Lower leg skin (tissue), 4 donors: ENCODE measurements at places on chromosomes 4 and X.

- DNase-seq: no peak
Measured at GRCh38 chr4:30380404-30380998, 339.7 kb upstream of the PCDH7 start.

DNA sequence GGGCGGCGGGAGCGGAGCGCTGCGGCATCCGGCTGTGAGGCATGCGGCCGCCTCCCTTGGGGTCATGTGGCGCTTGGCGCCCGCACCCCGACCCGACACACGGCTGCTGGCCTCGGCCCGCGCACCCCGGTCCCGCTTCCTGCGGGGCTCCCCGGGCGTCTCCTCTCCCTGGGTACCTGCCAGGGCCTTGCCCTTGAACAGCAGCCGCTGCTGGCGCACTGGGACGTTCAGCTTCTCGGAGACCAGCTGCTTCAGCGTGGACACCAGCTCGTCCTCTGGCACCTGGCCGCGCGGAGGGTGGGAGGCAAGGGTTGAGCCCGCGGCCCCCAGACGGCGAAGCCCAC is 391 bp downstream of the UBL4A start:
- DNase-seq: no peak

- no peak for DNase-seq
Measured at GRCh38 chr4:23654791-23655190, 235.1 kb downstream of the PPARGC1A start.

DNA sequence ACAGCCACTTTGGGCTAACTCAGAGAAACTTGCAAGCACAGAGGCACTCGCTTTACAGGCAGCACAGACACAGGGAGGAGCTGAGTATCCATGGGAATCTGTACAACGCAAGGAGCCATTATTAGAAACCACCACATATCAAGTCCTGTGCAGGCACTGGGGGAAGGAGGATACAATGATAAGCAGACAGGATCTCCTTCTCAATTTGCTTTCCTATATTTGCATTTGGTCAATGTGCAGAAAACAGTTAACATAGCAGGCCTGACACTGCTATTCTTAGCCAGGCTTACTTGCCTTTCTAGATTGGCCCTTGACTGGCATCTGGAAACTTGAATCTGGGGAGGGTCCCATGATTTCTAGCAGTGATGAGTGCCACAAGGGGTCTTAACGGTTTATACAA is 65.8 kb downstream of the TEC start:
- DNase-seq: no peak

GRCh38 chr4:94933799-94934198 is 176.0 kb downstream of the BMPR1B start:
- DNase-seq: no peak

DNA sequence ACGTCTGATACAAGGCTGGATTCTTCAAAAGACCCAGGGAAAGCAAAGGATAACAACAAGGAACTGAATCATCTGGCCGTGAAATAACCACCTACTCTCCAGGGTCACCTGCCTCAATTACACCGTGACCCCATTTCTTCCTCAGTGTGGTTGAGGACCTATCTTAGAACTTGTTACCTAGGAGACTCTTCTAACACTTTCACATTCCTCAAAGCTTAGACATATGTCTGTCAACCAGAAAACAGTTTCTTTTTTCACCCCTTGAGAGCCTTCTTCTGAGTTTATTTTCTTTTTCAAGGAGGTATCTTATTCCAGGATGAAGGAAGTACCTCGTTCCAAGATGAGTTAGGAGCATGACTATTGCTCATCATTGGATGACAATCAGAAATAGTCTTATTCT is 337.8 kb downstream of the ARHGAP24 start:
- DNase-seq: no peak

DNA sequence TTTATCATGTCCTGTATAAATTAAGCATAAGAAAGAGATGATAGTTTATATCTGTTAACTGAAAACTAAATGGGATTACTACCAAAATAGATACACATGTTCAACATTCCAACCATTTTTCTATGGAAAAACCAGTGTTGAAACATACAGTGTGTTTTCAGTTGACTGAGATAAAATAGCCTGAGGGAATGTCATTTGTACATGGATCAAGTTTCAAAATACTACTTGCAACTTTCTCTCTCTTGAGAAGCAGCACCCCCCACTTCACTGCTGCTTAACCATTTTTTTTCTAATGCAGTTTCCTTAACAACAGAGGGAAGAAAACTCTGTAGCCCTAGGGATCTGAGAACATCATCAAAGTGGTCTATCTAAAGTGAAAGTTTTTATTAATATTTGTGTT is 70.8 kb downstream of the NPNT start:
- DNase-seq: no peak

GRCh38 chrX:148161701-148162100 is 180.6 kb downstream of the FMR1NB start:
- no peak for DNase-seq

- DNase-seq: no peak
Measured at GRCh38 chr4:89640620-89641366, 196.2 kb downstream of the SNCA start.

DNA sequence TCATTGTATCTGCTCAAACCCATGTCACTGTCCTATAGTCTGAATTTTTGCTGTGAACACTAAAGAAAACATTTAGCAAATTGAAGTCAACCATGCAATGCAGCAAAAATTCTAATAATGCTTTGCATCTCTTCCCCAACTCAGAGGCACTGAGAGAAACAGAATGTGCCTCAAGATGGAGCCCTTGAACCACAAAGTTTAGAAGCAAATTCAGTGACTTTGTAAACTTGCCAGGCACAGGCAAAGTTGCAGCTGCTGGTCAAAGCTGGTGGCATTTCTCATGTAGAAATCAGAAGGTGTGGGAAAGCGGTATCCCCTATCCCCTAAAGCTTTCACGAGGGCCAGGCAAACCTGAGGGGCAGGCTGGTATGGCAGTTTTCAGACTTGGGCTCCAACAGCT is 121.7 kb upstream of the DIPK2B start:
- peak; percentile 15 for DNase-seq

DNA sequence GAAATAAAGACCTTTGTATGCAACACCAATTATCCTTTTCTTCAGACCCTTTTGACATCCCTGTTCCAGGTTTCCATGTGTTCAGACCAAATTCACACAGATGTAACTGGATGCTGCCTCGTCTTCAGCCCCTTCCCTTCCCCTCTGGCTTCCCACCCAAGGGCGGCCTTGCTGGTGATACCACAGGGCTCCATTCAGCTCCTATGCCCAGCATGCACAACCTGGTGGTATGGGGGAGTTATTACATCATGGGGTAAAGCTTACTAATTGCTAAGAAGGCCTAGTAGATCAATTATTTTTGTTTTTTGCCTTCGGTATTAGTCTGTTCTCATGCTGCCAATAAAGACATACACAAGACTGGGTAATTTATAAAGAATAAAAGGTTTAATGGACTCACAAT is 317.0 kb upstream of the CXXC4 start:
- no peak for DNase-seq

DNA sequence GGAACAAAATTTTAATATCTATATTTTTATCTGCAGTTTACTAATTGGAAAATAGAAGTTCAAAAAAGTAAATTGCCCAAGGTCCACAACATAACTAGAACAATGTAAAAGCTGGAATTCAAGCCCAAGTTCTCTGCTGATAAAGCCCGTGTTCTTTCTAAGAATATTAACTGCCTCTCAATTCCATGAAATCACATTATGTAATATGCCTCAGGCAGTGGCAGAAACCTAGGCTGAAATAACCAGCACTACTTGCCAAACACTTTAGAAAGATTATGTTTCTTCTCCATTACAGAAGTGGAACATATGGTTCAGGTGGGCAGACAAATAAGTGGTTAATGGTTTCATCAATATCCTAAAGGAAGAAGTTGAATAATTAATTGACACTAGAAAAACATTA is 56.7 kb upstream of the ADGRL3 start:
- no peak for DNase-seq

GRCh38 chr4:158299459-158300007 is 89.2 kb downstream of the TMEM144 start:
- no peak for DNase-seq

DNA sequence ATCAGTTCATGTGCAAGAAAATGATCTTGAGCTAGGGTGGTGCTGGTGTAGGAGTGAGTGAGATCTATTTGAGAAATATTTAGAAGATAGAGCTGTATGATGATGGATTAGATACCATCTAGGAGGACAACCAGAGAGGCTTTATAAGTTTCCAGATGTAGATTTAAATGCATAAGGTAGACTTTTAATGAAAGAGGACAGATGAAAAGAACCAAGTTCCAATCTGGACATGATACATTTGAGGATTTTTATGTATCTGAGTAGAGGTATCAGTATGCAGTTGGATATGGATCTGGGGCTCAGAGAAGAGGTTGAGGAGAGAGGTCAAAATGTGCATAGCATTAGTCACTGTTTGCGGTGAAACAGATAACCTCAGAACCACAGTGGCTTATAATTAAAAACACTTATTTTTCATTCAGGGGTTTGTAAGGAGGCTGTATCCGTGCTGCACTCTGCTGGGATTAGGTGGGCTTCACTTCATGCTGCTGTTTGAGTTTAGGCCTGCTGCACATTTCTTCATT is 348.7 kb downstream of the BMPR1B start:
- no peak for DNase-seq

DNA sequence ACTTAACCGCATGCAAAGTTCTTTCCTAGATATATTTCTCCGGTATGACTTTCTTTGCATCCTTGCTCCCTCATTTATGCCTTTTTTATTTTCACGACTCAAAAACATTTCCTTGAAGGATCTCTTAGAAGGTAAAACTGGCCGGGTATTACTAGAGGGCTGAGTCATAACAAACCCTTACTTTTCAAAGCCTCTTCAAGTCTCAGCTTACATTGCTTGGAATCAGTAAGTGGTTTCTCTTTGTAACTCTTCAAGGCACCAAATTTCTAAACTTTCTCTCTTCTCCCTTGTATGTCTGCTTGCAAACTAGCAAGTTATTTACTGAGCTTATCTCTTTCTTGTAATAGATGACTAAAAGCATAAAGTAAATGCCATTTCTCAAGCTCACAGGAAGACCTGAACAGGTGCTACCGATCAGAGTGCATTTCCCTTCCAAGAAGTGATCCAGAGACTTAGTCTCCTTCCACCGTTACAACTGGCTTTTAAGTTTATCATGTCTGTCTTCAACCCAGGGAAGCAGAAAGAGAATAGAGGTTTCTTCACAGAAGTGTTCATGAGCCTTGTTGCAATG is 75.5 kb downstream of the ANXA10 start:
- DNase-seq: no peak

- DNase-seq: no peak
Measured at GRCh38 chrX:12814420-12814819, 23.2 kb downstream of the PRPS2 start.

DNA sequence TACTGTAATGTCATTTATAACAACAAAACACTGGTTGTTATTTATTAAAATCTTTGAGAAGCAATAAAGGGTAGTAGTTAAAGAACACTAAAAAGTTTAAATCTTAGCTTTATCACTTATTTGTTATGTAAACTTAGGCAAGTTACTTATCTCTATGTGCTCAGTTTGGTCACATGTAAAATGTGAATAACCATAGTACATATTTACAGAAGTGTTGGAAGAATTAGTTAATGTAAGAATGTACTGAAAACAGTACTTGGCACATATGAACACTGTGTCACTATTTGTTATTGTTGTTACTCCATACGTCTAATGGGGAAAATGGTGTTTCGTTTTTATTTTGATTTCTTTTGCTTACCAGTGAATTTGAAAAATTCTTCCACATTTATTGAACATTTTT is 9.1 kb downstream of the NEK1 start:
- DNase-seq: no peak

DNA sequence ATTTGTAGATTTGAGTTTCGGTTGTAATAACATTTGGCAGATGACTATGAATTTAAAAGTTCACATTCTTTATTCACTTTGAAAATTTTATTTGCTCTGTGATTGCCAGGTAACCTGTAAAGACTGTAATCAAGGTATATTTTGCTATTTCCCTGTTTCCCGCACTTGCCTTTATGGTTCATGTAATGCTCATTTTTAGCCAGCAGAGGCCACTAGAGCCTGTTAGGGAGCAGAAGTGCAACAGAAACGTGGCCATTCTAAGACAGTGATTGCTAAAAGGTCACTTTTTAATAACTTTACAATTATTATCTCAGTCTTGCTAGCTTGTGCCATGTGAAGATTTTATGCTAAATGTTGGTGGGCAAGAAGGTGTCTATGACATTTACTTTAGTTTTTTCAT is 12.4 kb downstream of the YIPF6 start:
- no peak for DNase-seq

DNA sequence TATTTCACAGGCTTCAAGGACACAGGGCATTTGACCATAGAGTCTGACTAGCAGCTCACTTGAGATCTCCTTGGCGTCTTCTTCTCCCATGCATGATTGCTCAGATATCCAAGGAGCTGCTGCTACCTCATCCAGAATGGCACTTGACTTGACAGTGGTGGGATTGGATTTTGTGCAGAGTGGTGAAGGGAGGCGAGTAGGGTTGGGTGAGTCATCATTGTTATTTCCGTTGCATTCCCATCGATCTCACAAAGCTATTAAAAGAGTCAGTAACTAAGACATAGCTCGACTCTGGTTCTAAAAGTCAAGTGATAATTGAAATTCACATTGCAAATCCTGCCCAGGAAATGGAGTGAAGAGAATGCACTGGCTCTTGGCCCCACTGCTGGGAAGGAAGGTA is 27.7 kb downstream of the NHSL2 start:
- DNase-seq: no peak

DNA sequence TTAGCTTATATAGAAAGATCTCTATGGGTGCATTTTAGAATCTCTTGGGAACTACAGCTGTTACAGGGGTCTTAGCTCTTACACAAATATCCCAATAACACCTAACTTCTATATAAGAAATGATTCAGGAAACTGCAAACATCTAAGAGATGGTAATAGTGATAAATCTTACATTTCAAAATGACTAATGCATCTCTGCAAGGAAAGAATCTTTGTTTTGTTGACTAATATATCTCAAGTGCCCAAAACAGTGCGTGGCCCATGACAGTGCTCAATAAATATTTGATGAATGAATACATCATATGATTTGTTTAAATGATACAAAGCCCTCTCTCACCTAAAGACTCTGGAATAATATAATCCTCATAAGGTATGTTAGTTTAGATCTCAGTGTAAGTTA is 47.5 kb downstream of the CENPE start:
- no peak for DNase-seq

- no peak for DNase-seq
Measured at GRCh38 chr4:109810552-109811387, 4.8 kb upstream of the GAR1 start.

- peak; percentile 89 for DNase-seq
Measured at GRCh38 chrX:17597836-17598439, 139.4 kb upstream of the SCML1 start.

GRCh38 chr4:168487282-168488035 is 7.2 kb upstream of the DDX60L start:
- no peak for DNase-seq

GRCh38 chr4:168475745-168476144 is 4.5 kb downstream of the DDX60L start:
- no peak for DNase-seq

- DNase-seq: no peak
Measured at GRCh38 chr4:87103691-87104187, 116.7 kb downstream of the KLHL8 start.

GRCh38 chr4:6953751-6954380 is 44.2 kb downstream of the TBC1D14 start:
- peak; percentile 75 for DNase-seq
